ENCODE measurements at places on chromosomes 7 and 10.

DNA sequence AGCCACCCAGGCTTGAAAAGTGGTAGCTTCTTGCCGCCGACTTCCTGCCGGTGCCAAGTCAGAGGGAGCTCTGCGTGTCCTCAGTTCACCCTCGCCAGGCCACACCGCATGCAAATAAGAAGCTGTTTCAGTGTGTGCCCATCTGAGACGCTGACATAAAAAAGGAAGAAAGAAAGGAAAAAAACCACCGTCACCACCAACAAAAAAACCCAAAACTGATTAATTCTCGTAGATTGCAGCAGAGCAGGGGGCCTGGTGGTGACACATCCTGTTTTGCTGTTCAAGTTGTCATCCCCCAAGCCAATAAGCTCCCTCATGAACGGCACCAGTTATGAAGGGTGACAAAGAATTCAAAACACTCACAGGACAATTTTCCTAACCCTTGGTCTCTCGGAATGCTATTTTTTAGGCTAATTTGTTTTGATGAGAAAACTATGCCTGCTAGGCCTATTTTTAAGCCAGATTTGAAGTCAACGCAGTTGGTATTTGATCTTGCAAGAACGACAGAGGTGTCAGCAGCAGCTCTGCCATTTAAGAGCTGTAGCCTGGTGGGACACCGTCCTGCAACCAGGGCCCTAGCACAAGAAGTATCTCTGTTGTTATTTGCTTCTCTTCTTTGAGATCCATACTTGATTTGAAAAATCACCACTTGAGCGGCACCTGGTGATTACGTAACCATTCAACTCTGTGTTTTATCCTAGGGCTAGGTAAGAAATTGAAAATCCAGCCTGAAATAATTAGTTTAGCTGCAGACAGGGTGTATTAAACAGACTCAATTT lies 145.6 kb downstream of the PFKFB3 start:
- no peak for DNase-seq

GRCh38 chr10:58955615-58956014 lies 220.8 kb upstream of the PHYHIPL start:
- DNase-seq: no peak

- DNase-seq: no peak
Observed at GRCh38 chr10:80690434-80690833, 152.7 kb downstream of the SH2D4B start.

- peak; percentile 64 for DNase-seq
Observed at GRCh38 chr7:81499262-81500116, 270.4 kb downstream of the HGF start.

GRCh38 chr7:116955340-116955739 lies 2.0 kb downstream of the ST7 start:
- no peak for DNase-seq

- no peak for DNase-seq
Observed at GRCh38 chr10:77297393-77297739, 340.2 kb downstream of the KCNMA1 start.

DNA sequence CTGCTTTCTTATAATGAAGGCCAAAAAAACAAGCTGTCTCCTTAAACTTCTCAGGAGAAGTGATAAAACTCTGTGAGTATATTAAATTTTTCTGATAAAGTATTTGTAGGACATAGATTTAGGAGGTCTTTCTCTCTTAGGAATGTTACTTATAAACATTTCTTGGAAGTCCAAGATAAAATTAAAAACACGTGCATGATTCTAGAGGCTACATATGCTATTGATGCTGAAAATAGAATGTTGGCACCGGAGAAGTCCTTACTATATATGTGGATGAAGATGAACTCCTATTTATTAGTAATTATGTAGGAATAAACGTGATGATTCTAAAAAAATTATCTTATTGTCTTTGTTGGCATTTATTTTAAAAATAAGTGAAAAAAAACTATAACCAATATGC lies 241.3 kb upstream of the LRRTM3 start:
- DNase-seq: no peak

DNA sequence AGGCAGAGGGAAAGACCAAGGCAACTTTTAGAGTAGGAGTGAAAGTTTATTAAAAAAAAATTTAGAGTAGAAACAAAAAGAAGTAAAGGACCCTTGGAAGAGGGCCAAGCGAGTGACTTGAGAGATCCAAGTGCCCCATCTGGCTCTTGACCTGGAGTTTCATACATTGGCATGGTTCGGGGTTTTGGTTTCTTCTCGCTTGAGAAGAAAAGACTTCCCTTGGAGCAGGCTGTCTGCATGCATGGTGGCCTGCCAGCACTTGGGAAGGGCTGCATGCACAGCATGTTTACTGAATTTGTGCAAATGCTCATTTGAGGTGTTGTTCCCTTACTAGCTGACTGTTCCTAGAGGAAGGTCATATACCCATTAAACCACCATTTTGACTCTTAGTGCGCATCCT lies 8.8 kb upstream of the ADO start:
- DNase-seq: no peak

DNA sequence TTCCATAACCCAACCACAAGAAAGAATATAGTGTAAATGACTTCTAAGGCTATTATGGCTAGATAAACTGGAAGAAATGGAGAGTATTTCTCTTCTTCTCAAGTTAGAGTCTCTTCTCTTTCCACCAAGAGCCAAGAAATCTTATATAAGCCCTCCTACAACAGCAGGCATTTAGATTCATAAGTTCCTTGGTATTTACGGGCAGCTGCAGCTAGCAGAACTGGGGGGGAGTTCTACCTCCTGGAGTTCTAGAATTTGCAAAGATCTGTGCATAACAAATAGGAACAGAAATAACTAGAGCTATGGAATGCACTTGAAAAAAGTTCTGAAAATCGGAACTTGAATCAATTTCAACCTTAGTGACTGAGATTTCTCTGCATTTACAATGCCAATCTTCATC lies 715.2 kb upstream of the GRM3 start:
- DNase-seq: no peak

GRCh38 chr7:98278408-98278807 lies 3.1 kb upstream of the BRI3 start:
- no peak for DNase-seq

GRCh38 chr10:50593523-50594376 lies 30.0 kb downstream of the SGMS1 start:
- DNase-seq: no peak

GRCh38 chr10:93722550-93722949 lies 20.2 kb upstream of the FRA10AC1 start:
- DNase-seq: no peak

- no peak for DNase-seq
Observed at GRCh38 chr10:28434063-28434462, 98.9 kb upstream of the WAC start.

GRCh38 chr10:52455098-52455497 lies 141.0 kb downstream of the DKK1 start:
- DNase-seq: no peak

DNA sequence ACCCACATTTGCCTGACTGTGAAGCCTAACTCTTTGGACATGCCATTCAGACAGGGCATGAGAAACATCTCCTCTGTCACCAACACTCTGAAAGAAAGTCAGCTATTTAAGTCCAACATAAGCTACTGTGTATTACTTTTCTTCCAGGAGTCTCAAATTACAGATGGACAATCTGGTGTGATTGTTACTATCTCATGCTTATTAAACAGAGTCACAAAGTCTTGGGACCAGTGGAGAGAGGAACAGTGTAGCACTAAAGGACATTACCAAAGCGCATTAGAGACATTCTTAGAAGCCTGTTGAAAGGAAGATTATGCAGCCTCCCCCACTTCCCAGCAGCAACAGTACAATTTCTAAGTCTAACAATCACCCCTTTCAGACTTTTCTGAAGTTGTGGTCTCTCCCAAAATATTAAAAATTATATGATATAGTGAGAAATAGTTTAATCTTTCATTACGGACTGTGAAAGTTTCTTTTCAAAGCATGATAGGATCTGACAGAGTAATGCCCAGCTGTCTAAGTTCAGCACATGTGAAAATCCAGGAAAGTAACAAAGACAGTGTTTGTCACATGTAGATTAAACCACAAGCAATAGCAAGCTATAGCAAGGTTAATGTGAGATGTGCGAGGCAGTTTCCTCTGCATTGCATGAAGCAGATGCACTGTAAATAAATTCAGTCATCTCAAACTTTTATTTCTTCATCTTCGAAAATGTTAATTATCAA lies 280.9 kb upstream of the FZD8 start:
- DNase-seq: no peak

DNA sequence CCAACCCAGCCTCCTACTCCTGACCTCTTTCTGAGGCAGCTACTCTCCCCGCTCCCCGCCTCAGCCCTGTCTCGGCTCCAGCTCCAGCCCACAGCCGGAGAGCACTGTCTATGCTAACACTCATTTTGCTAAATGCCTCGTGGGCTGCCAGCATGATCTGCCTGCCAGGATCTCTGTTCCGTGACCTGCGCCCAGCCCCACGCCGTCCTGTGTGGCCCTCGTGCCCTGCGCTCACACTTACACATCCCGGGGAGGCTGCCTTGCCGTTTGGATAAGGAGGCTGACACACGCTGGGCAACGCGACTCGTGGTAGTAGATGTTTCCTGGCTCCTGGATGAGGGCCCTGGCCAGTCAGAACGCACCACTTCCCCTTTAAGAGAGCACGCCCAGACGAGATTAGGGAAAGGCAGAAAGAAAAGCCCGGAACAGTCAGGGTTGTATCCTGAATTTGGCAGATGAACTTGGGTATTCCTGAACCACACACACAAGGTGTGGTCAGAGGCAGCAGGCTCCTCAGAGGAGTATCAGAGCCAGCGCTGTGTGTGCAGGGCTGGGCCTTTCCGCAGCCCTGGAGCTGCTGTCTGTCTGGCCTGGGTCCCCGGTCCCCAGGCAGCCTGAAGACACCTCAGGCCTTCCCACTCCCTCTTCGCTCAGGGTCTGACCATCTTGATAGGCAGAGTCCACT lies 97.7 kb upstream of the EFCAB10 start:
- DNase-seq: no peak

Data from neuronal stem cell (in vitro differentiated cells).